Left ventricle myocardium inferior (tissue), 1 donor: ENCODE measurements at places on chromosomes 2 and 18.

DNA sequence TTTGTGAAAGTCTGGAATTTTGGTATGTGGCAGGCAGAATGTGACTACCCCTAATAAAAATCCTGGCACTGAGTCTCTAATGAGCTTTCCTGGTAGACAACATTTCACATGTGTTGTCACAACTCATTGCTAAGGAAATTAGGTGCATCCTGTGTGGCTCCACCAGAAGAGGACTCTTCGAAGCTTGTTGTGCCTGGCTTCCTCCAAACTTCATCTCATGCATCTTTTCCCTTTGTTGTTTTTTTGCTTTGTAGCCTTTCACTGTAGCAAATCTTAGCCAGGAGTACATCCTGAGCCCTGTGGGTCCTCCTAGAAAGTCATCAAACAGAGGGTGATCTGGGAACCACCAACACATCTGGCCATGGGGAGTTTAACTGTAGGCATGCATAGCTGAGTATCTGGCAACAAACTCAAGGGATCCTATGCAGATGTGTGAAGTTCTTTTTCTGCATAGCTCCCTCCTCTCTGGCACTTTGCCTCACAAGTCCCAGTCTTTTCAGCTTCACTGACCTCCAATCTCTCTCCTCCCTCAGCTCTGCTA lies 42.1 kb upstream of the SERTAD2 start:
- no peaks in the 10 kb centered on the region for H3K36me3 ChIP-seq
- H3K4me3 ChIP-seq: no peak overlapping the region
- peaks cover 5% of the 10 kb centered on the region for H3K4me1 ChIP-seq
- no peaks in the 10 kb centered on the region for H3K27me3 ChIP-seq

- DNase-seq: no peak
- no peaks in the 10 kb centered on the region for H3K4me1 ChIP-seq
- no peak overlapping the region for H3K4me3 ChIP-seq
Observed at GRCh38 chr2:127254386-127254981, 34.4 kb upstream of the CYP27C1 start.

GRCh38 chr2:188767176-188767575 lies 207.0 kb upstream of the COL3A1 start:
- no peak for DNase-seq
- H3K27me3 ChIP-seq: no peaks in the 10 kb centered on the region
- H3K36me3 ChIP-seq: no peaks in the 10 kb centered on the region
- H3K27ac ChIP-seq: no peak overlapping the region

DNA sequence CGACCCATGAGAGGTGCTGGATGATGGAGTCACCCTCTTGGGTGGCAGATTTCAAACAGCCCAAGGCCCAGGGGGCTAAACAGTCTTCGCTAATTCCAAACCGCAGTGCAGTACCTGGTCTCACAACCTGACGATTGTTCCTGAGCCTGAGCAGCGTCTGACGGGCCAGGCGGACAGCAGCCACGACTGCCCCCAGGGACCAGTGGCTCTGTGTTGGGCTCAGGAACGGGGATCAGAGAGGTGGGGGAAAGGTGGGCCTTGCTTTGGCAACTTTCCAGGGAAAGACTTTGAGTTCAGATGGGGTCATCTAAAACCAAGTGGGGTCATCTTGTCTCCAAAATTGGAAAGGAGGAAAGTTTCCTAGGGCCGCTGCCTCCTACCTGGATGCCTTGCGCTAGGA lies 492 bp downstream of the COLEC11 start:
- no peaks in the 10 kb centered on the region for H3K36me3 ChIP-seq
- peak overlapping the region; percentile 54 for H3K4me3 ChIP-seq
- no peak for DNase-seq
- H3K4me1 ChIP-seq: peaks cover 16% of the 10 kb centered on the region
- no peaks in the 10 kb centered on the region for H3K27me3 ChIP-seq

DNA sequence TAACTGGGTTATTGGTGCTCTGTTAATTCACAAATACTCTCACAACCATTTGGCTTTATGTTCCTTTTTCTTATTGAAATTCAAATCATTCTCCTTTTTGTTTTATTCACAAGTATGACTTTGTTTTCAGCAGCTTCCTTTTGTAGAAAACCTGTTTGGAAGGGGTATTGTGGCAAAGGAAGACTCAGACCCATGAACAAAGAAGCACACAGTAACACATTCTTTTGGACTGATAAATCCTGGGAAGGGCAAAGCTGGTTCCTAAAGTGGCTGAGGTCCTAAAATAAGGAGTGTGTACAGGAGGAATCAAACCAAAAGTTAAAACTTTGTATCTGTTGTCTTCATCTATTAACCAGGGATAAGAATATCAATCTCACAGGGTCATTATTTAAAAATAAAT lies 374.7 kb upstream of the FIGN start:
- no peak overlapping the region for H3K27ac ChIP-seq
- H3K4me3 ChIP-seq: no peak overlapping the region
- no peaks in the 10 kb centered on the region for H3K36me3 ChIP-seq
- no peaks in the 10 kb centered on the region for H3K27me3 ChIP-seq
- no peaks in the 10 kb centered on the region for H3K4me1 ChIP-seq
- no peak for DNase-seq

DNA sequence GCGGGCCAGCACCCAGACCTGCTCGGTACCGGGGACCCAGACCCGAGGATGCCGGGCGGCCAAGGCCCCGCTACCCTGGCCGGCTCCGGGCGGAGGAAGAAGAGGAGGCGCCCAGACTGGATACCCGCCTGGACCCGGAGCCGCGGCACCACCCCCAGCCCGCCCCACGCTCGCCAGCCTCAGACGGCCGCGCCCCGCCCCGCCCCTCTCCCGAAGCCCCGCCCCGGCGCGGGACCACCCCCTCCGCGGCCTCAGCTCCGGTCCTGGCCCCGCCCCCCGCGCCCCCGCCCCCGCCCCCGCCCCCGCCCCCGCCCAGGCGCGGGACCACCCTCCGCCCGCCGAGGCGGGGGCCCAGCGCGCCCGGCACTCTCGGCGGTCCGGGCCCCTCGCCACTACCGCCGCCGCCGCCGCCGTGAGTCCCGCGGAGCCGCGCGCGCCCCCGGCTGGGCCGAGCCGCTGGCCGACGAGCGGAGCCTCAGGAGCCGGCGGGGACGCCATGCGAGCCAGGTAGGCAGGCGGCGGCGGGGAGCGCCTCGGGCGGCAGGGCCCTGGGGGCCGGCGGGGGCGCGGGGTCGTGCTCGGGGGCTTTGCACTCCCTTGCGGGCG lies at the start of gene SH3BP4:
TSS of gene SH3BP4 (plus strand) at position 354 of the 606 bp plus-strand sequence. CDS start 82,986 bp downstream, outside the sequence.
- peak; percentile 88 for DNase-seq
- H3K27me3 ChIP-seq: no peaks in the 10 kb centered on the region
- H3K4me3 ChIP-seq: peak within 1 kb of the TSS; percentile 95
- H3K36me3 ChIP-seq: no peaks in the 10 kb centered on the region

GRCh38 chr2:37648331-37649011 lies 23.0 kb downstream of the CDC42EP3 start:
- peak overlapping the region; percentile 98 for H3K27ac ChIP-seq
- H3K4me3 ChIP-seq: peak overlapping the region; percentile 11
- H3K27me3 ChIP-seq: no peaks in the 10 kb centered on the region
- DNase-seq: peak; percentile 71
